ENCODE measurements at places on chromosomes 7 and 10.
A peak's percentile ranks its signal among the peaks of the same experiment; 100 is the strongest.

- DNase-seq, result no peak
Observed at GRCh38 chr10:70752571-70752970, 32.6 kb downstream of the TBATA start.

DNA sequence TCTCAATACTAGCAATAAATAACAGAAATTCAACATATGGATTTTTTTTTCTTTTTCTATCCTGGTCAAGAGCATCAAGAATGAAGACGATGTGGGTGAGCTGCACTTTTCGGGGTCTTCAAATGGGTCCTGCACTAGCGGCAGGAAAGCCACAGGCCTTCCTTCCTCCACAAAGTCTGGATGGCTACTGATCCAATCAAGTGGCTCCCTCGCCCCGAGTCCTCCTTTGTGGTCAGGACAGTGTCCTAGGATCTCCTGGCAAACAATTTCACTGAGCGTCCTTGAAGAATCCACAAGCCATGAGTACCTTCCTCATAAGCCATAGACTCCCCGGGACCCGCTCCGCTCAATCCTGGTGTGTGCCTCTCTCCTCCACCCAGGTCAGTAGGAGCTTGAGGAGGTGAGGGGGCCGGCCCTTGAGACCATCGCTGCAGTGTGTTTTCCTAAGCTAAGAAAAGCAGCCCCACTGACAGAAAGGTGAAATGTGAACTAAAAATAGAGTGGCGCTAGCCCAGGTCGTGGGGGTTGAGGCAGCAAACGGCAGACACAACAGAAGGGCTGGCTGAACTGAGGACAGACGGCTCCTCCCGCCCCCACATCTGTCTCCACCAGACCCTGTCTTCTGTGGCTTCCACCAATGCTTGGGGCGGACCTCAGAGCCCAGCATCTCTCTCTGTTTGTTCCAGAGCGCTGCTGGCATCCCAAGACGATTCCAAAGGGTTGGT, 202.3 kb downstream of the HERPUD2 start:
- DNase-seq, result no peak

- peak; percentile 15 for DNase-seq
Observed at GRCh38 chr7:8442814-8443304, 9.4 kb downstream of the NXPH1 start.

DNA sequence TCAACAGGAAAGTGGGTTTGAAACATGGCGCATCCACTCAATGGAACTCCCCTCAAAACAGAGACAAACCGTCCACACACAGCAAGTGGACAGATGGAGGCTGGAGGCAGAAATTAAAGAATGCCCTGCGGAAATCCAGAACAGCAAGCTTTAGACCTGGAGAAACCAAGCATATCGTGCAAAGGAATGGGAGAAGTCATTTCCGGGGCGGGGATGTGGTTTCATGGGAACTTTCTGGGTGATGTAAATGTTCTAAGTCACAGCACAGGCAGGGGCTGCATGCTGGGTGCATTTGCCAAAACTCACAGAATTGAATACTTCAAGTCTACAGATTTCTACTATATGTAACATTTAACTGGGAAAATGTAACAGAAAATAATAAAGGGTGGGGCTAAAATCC, 213.0 kb downstream of the PTPRN2 start:
- no peak for DNase-seq

DNA sequence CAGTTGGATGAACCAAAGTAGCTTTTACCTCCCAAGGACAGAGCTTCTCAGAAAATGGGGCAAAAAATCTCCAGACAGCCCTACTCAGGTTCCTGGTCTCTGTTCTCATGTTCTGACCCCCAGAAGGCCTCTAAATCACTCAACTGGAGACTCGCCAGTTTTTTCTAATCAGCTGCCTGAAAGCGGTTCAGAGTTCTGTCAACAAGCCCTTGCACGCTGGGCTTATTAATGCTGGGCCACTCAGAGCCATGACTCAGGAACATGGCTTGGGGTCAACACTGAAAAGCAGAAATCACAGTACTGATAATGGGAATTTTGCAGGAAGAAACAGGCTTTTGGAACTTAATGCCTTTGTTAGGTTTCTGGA, 15.3 kb downstream of the ECHDC3 start:
- DNase-seq, result no peak

DNA sequence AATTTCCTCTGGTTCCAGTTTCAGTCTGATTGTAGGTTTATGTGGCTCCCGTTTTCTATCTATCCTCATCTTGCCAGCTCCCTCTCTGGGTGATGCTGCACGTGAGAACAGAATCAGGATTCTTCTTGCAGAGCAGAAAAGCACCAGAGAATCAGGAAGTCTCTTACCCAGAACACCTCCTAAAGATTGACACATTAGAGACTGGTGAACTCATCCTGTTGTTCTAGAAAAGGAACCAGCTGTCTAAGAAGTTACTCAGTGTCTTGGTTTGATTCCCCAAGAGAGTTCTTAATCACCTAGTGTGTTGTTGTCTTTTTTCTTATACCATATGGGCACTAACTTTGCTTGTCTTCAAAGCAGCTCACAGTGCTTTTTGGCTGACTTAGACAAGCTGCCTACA, 152.4 kb downstream of the DGKI start:
- no peak for DNase-seq

DNA sequence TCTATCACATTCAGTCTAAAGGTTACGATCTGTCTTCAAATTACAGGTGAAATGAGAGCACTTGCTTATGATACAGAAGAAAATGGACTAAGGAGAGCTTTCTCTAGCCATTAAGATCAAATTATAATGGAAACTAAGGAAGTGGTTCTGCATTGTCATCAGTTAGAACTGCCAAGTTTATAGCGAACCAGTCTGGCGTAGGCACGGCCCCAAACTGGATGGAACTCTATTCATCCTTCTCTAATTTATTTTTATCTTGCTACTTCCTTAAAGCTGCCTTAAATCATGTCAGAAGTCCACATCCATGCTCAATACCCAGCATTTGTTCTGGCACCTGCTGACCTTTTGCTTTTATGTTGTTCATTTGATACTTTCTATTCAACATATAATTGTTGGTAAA, 63.7 kb upstream of the APBB1IP start:
- no peak for DNase-seq

- DNase-seq, result no peak
Observed at GRCh38 chr10:110434489-110435096, 63.1 kb upstream of the DUSP5 start.

DNA sequence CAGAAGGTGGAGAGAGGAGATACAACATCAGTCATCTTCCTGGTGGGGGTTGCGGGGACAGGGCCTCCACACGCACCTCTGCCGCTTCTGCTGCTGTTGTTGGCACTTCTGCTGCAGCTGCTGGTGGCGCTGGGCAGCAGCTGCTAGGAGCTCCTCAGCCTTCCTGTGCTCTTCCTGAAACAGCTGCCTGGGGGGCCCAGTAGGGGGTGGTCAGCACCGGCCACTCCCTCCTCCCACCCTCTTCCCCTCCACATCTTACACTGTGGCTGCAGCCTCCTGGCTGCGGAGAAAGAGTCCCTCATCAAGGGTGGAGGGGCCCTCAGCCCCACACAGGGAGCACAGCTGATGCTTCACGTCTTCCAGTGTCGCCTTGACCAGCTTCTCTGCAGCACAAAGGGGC, 9.9 kb downstream of the SYCE1 start:
- DNase-seq, result no peak

GRCh38 chr7:26052706-26053105, 99.3 kb upstream of the NFE2L3 start:
- DNase-seq, result no peak

DNA sequence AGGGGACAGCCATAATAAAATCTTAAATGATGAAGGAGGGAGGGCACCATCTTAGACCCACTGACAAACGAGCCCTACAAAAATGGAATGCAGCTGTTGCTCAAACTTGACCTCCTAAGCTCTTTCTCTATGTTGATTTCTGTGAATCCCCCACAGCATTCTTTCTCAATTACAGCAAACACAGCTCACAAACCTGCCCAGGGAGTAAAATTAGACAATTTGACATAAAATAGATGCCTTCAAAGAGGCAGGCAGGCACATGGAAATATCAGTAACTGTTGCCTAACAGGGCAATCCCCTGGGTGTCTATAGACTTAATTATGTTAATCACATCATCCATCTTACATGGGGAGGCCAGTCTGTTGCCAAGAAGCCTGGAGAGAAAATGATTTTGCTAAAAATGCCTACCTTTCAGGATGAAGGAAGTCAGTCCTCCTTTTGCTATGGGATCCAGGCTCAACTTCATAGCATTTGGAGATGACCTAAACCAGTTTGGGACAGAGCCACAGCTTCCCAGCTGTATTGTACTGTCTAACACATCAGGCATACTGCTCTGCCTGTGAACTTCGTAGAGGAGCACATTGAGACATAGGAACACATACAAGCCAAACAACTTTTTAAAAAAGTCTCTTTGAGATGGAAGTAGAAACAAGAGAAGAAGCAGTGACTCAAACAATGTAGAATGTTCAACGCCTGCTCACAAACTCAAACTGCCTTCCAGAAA, 1177.4 kb downstream of the SORCS1 start:
- no peak for DNase-seq

- no peak for DNase-seq
Observed at GRCh38 chr10:14366760-14367159, 36.0 kb upstream of the FRMD4A start.

GRCh38 chr7:156156734-156157408, 344.6 kb upstream of the SHH start:
- no peak for DNase-seq

GRCh38 chr10:28391283-28391682, 88.4 kb upstream of the MPP7 start:
- DNase-seq, result no peak

DNA sequence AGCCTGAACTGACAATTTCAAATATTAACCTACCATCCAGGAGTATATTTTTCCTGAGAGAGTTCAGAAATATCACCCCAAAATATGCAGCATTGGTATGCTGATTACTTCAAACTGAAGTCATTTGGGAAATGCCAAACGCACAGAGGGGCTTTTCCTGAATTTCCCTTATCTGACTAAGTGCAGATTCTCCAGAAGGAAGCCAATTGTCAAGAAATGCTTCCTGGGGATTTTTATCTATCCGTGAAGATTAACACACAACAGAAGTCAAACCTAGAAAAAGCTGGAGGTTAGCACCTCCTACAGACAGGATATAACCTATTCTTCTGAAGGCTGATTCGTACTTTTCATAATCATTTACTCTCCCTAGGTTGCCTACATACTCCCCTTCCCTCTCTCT, 91.0 kb downstream of the AKR1D1 start:
- DNase-seq, result no peak

GRCh38 chr10:127313996-127314700, 117.8 kb upstream of the INSYN2A start:
- DNase-seq, result no peak

DNA sequence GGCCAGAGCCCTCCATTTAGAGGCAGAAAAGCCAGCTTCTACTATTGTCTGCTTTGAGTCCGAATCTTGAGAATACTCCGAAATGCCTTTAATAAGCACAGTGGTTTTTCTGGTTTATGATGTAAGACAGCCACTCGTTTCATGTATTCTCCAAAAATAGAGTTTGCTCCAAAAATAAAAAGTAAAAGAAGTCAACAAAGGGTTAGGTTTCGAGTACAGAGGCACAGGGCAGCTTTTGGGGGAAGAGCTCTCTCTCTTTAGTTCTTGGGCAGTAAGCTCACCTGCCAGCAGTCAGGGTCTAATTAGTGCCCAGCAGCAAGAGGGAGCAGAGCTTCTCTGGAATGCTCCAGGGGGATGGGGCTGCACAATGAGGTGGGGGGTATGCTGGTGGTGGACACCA, 20.2 kb downstream of the CREB3L2 start:
- no peak for DNase-seq

DNA sequence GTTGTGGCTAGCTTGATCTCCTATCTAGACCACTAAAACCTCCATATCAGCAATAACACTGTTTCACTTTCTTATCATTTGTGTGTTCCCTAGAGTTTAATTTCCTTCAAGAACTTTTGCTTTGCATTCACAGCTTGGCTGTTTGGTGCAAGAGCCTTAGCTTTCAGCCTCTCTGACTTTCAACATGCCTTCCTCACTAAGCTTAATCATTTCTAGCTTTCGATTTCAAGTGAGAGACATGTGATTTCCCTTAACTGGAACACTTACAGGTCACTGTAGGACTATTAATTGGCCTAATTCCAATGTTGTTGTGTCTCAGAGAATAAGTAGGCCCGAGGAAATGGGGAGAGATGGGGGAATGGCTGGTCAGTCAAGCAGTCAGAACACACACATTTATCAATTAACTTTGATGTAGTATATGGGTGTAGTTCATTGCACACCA, 10.6 kb upstream of the BPGM start:
- no peak for DNase-seq

DNA sequence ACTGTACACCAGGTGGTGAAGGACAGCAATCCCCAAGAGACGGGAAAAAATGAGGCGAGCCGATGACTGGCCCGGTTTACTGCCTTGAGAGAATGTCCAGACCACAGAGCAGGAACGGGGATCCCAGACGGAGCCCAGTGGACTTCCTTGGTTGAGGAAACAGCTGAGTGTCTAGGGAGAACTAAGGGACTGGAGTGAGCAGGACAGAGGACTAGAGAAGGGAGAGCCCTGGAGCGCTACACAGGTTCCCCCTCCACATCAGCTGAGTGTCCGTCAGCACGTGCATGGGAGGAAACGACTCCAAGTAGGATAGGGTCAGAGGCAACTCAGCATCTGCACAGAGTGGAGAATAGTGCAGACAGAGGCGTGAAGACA, 7.1 kb upstream of the WDR86 start:
- no peak for DNase-seq
